ENCODE measurements at places on chromosomes 7 and 10.

GRCh38 chr7:134565643-134566136 lies 16.8 kb downstream of the AKR1B15 start:
- no peak for DNase-seq

DNA sequence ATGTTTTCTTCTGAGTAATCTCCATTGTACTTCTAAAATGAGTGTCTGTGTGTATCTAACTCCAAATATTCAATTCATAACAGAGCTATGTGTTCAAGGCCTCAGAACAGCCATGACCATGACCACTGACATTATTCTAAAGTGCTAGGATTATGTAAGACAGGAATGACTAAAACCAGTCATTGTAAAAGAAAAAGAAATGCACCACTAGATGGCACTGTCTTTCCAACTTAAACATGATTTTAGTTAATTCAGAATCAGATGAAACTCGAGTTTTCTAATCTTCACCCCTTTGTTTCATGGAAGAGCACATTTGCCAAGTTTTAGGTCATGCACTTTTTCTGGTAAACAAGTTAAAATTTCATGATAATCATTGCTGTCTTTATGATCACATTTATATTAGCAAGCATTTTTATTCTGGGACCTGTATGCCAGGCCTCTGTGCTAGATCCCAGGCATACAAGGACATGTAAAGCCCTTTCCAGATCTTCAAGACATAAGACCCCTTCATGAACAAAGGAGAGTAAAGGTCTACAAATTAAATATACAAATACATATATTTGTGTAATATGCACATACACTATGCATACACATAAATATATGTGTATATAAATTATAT lies 26.1 kb upstream of the RSU1 start:
- DNase-seq: peak; percentile 81

DNA sequence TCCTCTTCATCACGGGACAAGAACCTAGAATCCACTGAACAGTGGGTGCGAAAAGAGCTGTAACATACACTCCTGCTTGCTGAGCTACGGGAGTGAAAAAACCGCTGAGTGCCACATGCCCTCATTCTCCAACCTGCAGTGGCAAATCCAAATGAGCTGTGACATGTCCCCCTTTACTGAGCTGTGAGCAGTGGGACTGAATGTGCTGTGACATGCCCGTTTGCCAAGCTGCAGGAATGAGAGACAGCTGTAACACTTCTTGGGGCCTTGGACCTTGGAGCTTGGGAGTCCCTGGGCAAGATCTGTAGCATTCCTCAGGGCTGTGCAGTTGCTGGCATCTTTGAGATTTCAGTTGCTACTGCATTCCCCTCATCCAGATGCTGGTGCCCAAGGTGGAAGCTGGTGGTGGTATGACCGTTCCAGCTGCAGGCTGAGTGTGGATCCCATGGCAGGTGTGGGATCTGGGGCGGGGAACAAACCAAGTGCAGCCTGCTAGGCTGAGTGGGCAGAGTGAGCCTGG lies 85.0 kb downstream of the TMEM106B start:
- DNase-seq: no peak

DNA sequence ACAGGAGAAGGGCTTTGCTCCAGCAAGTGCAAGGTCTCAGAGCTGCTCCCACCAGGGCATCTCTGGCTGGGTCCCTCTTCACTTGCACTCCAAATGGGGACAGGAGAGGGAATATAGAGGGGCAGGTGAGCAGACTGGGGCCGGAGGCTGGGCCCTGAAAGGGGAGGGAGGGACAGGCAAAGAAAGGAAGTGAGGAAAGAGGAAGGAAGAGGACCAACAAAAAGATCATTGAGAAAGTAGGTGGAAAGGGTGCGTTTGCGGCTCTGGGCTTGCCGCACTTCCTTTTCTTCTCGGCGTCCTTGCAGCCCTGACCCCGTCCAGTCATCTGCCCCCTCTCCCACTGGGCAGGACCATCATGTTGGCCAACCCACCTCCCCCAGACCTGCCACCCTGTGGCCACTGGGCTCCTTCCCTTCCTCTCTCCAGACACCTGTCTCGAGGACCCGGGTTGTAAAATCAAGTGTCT lies 14.0 kb downstream of the ITPRIP start:
- DNase-seq: no peak

GRCh38 chr10:15824498-15824897 lies 35.8 kb downstream of the MINDY3 start:
- no peak for DNase-seq

GRCh38 chr7:12257582-12257981 lies 46.5 kb downstream of the TMEM106B start:
- peak; percentile 89 for DNase-seq

DNA sequence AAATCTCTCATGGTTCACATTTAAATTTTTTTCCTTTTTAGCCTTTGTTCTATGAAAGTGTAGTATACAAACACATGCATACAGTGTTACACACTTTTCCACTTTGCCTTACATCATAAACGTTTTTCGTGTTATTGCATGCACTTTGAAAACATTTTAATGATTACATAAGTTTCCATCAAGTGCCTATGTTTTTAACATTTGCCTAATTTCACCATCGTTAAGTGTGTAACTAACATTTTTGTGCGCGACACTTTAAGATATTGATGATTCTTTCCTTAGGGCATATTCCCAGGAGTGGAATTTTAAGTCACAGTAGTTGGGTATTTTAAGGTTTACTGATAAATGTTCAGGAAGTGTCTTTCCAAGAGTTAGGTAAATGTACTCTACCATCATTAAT lies 1.5 kb upstream of the FRAT2 start:
- DNase-seq: no peak

GRCh38 chr10:38038932-38039245 lies 28.4 kb downstream of the ZNF33A start:
- DNase-seq: no peak

DNA sequence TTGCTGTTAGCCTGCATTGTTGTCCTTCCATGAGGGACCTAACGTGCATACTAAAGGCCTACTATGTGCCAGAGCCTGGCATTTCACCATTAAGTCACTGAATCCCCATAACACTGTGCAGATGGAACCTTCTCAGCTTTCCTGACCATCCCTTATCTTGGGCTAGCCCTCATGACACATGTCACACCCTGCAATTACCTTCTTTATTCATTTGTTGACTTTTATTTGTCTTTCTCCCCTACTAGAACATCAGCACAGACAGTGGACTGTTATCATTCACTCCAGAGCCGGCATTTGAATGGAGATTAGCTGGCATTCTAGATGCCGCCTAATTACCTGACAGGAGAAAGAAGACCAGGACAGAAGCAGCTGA lies 471.1 kb upstream of the GALNT17 start:
- no peak for DNase-seq

DNA sequence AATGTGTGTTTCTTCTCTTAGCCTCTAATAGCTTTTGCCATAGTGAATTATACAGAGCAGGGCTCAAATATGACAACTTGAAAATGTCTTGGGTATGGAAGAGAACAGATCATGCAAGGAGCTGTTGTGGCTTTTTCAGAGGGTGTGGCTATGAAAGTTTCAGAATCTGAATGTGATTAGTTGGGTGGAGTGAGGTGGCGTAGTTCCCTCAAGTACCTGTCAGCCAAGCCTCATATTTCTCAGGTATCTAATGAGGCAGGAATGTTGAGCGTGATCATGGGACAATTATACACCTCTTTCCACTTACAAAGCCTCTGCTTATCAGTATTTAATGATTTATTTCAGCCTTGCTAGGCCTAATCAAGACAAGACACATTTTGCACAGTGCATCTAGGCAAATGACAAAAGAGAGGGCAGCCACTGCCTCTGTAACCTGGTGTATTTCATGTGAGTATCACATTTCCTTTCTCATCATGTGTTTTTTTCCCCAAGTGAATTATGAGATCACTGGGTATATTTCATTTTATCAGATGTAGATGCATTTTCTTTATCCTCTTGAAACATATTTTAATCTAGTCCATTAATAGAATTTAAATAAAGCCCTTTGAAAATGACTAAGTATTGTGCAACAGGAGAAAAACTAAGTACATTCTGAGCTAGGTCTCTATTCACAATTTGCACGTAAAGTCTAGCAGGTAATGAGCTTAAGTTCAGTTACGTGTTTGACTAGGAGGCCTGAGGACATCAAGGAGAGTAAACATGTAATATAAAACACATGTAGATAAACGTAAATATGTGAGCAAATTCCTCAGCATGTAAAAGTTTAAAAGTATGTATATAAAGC lies 644.4 kb upstream of the IGFBP3 start:
- no peak for DNase-seq

DNA sequence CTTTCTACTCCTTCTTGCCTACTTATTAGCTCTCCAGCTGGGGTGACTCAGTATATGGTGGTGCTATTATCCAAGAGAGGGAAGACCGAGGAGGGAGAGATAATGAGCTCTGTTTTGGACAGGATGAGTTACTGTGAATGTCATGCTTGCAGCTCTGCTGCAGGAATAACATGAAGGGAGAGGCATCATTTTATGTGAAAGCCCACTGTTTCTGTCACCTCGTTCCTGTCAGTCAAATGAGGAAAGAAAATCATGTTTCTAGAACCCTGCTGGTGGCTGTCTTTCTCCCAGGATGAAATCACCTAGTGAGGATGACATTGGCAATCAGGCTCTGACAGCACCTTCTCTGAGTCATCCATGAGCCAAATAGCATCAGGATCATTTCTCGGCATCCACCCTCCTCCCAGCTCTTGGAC lies 1291.6 kb upstream of the AUTS2 start:
- DNase-seq: no peak

DNA sequence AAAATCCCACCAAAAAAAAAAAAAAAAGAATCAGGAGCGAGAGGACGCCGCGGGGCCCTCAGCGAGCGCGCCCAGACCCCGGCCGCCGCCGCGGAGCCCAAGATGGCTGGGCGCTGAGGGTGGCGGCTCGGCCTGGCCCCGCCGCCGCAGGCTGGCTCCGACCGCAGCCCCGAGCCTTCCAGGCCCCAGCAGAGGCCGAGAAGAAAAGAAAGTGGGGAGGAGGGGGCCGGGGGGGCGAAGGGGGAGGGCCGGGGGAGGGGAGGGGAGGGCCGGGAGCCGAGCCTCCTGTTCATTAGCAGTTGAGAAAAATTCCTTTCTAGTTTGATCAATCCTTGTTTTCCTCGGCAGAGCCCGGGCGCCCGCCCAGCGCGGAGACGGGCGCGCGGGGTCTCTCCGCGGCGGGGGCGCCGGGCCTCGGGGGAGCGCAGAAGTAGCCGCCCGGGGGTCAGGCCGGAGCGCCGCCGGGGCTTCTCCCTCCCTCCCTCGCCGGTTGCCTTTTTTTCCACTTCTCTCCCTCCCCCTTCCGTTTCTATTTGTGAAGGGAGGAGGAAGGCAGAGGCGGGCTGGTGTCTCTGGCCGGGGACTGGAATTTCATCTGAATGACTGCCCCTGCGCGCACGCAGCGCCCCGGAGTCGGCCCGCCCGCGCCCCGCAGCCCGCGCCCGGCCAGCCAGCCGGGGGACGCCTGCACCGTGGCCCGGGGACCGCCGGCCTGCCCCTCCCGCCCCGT lies 778 bp upstream of the TRIM8 start:
- peak; percentile 42 for DNase-seq

GRCh38 chr10:42801135-42801534 lies 18.5 kb downstream of the BMS1 start:
- DNase-seq: no peak

GRCh38 chr7:83629117-83629880 lies 19.6 kb downstream of the SEMA3E start:
- DNase-seq: no peak

DNA sequence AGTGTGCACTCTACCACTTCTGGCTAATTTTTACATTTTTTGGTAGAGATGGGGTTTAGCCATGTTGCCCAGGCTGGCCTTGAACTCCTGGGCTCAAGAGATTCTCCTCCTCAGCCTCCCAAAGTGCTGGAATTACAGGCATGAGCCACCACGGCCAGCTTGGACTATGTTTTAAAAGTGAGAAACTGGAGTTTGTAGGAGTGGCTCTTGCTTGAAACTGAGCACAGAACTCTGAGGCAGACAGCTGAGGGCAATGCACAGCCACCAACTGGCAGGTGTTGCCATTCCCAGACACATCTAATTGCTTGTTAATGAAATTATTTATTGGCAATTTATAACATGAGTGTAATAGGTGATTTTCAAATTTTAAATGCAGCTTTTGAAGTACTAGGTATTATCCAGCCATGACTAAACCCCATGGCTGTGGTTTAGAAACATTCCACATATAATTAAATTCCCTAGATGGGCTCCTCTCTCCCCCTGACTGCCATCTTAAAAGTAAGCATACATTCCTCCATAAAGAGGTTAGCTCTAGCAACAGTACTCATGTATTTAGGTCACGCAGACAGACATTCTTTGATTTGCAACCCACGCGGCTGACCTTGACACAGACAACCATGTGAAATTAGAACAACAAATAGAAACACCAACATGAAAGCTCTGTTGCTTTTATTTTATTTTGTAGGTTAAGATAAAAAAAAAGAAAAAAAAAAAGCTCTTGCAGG lies 19.8 kb downstream of the PANK1 start:
- no peak for DNase-seq

DNA sequence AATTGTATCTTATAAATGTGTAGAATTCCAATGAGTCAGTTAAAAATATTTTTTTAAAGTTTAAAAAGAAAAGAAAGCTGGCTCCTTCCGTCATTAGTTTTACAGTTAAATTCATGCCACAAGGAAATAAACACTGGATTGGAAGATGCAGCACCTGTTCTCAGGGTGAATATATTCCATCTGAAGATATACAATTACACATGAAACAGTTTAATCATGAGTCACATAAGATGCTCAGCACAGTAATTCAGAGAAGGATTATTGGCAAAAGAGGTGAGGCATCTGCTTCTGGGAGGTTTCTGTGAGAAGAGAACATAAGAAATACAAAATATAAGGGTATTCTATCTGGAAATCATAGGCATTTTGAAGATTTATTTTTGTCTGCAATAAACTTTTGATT lies 376.5 kb upstream of the SORCS1 start:
- no peak for DNase-seq

- DNase-seq: no peak
Observed at GRCh38 chr10:71693377-71693776, 26.2 kb downstream of the C10orf105 start.

DNA sequence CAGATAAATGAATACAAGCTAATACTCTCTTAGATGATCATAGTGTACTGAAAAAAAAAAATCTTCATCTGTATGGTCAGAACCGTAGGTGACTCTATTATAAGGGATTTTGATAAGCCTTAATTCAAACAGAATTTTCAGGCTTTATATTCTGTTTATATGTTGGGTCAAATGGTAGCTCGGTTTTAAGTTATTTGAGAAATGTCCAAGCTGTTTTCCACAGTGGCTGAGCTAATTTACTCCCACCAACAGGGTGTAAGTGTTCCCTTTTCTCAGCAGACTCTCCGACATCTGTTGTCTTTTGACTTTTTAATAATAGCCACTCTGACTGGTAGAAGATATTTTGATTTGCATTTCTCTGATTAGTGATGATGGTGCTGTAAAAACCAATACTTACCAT lies 328.8 kb upstream of the MAGI2 start:
- no peak for DNase-seq

- DNase-seq: peak; percentile 85
Observed at GRCh38 chr10:103053659-103054581, 135.8 kb downstream of the CNNM2 start.

DNA sequence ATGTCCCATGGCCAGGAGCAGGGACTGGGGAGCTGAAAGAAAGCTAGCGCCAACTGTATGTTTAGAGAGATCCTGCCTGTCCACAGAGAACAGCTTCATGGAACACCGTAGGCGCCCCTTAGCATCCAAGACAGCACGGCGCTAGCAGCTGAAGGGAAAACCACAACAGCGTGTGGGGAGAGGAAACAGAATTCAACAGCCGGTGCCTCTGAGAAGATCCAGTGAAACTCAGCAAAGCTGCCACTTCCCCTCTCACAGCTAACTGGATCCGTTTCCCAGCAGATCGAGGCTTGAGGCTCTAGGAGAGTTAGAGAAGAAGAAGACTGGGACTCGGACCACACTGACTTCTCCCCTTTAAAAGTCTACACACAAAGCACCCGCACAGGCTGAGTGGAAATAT lies 145.0 kb downstream of the MAD1L1 start:
- no peak for DNase-seq

GRCh38 chr7:151566897-151567320 lies 47.2 kb upstream of the RHEB start:
- no peak for DNase-seq
